ENCODE measurements at places on chromosomes 1 and 21.

GRCh38 chr1:175512637-175513412 lies 230.6 kb downstream of the TNR start:
- DNase-seq, result no peak

GRCh38 chr1:55585402-55585792 lies 370.2 kb upstream of the USP24 start:
- no peak for DNase-seq

DNA sequence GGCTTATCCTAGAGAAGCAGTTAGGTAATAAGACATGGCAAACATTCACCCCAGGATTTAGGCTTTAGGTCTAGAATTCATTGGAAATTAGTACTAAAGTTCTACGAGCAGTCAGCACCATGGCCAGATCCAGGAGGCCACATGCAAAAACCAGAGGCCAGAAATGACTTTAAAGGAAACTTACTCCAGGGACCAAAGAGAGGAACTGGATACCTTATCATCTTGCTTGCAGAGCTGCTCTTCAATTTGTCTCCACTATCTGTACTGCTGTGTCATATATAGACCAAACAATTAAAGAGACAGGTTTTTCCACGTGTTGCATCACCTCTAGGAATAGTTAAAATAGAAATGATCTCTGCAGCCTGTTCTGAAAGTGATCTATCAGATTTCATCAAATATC lies 127.8 kb downstream of the LMX1A start:
- no peak for DNase-seq

DNA sequence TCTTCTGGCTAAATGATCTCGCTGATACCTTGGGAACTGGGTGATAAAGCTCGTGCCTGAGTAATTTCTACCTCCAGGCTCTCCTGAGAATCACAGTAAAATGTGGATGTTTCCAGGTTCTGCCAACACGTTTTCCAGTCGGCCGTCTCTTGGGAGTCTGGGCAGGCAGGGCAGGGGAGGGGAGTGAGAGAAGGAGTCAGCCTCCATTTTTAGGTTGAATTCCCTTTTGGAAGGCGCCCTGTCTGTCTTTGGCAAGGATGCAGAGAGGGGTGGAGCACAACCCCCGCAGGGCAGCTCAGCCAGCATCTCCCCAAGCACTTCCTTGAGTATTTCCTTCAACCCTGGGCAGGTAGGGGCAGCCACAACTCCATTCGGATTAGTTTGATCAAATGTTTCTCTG lies 15.5 kb upstream of the ACTRT2 start:
- DNase-seq, result no peak

- DNase-seq, result no peak
Observed at GRCh38 chr1:234515821-234516241, 36.9 kb upstream of the TARBP1 start.

GRCh38 chr21:42848932-42849758 lies 30.2 kb downstream of the WDR4 start:
- no peak for DNase-seq

DNA sequence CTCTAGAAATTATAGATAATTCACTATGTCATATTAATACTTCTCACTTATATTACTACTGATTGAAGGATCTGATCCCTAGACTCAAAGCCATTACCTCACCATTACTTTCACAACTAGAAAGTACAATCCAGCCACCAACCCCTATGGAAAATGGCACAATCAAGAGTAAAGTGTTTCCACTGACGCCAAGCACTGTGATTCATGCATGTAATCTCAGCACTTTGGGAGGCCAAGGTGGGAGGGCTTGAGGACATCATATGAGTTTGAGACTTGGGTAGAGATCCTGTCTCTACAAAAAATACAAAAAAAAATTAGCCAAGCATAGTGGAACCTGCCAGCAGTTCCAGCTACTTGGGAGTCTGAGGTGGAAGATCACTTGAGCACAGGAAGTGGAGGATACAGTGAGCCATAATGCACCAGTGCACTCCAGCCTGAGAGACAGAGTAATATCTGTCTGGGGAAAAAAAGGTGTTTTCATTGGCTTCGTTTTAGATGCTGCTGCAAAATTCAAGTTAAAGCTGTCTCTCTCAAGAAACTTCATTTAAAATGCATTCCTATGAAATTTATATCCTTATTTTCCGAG lies 126.5 kb downstream of the AKT3 start:
- no peak for DNase-seq

- DNase-seq, result no peak
Observed at GRCh38 chr21:33511639-33512038, 20.1 kb upstream of the DNAJC28 start.

DNA sequence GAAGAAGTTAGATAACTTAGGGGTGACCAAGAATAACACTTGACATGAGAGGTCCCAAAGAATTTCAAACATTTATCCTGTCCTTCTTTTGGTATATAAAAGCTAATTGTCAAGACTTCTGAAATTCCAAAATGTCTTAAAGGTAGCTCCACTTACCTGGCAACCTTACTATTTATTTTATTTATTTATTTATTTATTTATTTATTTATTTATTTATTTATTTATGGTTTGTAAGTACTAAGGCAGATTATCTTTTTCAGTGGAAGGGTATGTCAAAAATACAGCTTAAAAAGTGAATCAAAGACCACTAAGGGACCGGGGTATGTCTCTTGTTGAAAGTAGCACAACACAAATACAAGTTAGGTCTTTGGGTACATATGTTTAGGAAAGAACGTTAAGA lies 620.8 kb upstream of the B3GALT2 start:
- DNase-seq, result no peak

DNA sequence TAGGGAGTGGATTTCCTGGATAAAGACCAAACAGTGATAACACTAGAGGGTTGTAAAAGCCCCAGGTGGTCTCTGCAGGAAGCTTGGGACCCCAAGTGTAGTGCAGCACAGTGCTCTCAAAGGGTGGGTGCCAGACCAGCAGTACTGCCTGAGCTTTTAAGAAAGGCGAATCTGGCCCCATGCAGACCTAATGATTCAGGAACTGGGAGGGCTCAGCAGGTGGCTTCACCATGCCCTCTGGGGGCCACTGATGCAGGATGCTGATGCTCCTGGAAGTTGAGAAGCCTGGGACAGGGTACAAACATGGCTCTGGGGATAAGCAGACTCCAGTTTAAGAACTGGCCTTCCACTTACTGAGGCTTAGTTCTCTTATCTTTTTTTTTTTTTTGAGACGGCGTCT lies 29.1 kb upstream of the NEK2 start:
- no peak for DNase-seq

DNA sequence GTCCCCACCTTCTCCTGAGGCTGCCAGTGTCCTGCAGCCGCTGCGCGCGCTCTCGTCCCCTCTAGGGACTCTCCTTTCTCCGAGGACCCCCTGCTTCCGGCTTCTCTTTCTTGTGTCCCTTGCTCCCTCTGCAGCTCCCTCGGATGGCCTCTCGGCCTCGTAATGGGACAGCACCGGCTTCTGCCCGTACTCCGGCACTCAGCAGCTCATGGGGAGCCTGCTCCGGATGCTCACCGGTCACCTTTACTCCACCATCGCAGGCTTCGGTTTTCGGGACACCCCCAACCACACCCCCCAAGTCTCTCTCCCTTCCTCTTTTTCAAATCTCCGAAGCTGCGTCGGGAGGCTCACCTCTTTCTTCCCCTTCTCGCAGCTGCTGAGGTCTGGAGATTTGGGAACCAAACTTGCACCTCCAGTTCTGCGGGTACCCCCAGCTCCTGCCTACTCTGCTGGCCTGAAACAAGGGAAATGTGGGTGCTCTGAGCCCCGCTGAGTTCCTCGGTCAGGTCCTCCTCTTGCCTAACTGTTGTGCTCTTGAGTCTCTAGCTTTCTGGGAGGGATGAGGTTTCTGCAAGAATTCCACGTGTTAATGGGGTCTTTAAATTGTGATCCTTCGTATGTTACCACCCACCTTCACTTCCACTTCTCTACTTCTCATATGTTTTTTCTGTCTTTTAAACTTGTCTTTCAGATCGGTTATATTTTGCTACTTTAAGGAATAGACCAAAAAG lies 930 bp downstream of the CDC14A start:
- DNase-seq, result no peak
